ENCODE measurements at places on chromosomes 7 and 10.
A peak's percentile ranks its signal among the peaks of the same experiment; 100 is the strongest.

DNA sequence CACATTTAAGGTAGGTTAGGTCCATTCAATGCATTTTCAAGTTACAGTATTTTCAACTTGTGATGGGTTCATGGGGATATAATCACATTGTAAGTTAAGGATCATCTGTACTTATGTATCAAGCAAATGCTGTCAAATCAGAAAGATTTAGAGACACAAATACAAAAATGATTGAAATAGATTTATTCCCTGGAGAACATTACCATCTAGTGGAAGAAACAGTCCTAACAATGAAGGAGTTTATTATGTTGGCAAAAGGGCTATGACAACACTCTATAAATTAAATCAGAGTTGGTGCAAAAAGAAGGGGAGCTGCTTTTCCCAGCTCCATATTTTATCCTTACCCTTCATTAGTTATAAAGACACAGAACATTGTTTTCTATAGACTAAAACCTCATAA is 69.0 kb downstream of the PRSS58 start:
- DNase-seq: no peak

GRCh38 chr10:3482200-3482993 is 302.6 kb downstream of the KLF6 start:
- DNase-seq: no peak

DNA sequence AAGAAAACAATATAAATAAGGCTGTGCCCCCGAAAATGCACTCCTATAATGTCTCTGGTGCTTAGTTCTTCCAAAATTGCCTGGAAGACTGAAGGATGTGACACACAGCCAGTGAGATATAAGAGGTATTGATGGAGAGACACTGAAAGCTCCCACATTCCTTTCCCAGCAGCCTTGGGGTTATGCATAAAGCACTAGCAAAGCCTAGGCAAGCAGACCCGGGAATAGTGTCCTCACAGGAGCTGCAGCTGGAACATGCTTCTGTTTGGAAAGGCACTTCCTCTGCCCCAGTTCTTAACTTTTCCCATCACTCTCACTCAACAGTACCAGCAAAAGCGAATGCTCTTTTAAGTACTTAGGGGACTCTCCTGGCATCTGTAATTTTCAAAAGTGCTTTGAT is 178.0 kb downstream of the AMPH start:
- no peak for DNase-seq

- DNase-seq: no peak
These were observed 247.1 kb upstream of the GRB10 start for GRCh38 chr7:51029701-51030191.

GRCh38 chr7:96178581-96178980 is 143.3 kb downstream of the SLC25A13 start:
- no peak for DNase-seq

GRCh38 chr10:4059471-4060138 is 274.6 kb upstream of the KLF6 start:
- DNase-seq: no peak

GRCh38 chr10:43938810-43939209 is 290.1 kb upstream of the ZNF32 start:
- DNase-seq: no peak

DNA sequence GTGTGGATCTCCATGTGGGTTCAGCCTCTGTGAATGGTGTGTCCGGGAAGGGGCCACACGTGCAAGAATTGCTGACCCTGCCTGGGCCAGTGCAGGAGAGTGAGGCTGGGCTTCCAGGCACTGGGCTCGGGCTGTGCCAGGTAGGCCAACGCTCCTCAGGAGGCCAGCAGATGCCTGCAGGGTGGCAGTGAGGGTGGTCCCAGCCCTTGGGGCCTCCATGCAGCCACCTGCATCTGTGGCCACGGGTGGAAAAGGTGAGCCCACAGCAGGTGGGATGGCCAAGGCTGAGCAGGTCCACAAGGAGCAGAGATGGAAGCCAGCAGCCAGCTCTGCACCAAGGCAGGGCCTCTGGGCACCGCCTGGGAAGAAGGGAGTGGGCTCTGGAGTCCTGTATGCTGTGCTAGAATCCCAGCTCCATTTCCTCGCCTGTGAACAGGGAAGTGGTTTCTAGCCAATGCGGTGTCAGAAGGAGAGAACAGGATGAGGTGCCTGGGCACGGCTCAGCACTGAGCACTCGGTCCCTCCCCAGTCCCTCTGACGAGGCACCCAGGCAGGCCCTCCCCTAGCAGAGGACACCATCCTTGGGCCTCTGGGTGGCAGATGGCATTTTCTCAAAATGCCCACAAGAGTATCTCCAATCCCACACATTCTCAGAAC is 31.1 kb upstream of the RET start:
- no peak for DNase-seq

DNA sequence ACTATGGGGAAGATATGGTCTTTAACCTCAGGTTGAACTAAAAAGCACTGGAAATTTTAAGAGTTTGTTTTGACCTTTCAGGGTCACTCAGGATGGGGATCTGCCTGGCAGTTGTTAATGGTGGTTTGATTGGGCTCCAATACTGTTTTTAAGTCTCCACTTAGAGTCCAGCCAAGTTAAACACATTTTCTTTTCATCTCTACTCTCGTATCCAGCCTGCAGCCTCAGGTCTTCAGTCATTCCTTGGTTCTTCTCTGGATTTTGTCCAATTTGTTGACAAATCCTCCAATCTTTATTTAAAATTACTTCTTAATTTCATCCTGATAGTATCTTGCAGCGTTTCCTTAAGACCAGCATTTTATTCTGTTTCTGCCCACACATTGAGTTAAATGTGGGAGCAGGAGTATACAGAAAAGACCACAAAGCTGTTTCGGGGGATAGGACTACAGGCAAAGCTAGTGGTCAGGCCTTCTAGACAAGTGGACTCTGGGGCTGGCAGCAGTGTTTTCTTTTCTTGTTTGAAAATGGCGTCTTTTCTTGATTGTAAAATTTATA is 133.2 kb upstream of the INHBA start:
- DNase-seq: no peak

DNA sequence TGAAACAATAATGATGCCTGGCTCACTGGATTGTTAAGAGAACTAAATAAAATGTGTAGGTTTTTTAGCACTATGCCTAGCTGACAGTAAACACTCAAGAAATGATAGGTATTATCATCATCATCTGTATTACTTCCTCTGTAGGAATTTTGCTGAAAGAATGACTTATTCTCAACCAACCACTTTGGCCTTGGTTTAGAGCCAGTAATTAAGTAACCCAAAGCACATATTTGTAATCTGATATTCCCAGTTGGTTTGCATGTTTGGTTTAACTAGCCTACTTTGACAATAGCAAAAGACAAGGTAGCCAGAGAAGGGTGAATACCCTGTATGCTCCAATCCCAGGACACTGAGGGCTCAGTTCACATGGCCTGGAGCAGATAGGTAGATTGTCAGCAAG is 34.4 kb downstream of the BCAP29 start:
- DNase-seq: no peak

- no peak for DNase-seq
These were observed 692.6 kb downstream of the SUGCT start for GRCh38 chr7:40827222-40828085.

DNA sequence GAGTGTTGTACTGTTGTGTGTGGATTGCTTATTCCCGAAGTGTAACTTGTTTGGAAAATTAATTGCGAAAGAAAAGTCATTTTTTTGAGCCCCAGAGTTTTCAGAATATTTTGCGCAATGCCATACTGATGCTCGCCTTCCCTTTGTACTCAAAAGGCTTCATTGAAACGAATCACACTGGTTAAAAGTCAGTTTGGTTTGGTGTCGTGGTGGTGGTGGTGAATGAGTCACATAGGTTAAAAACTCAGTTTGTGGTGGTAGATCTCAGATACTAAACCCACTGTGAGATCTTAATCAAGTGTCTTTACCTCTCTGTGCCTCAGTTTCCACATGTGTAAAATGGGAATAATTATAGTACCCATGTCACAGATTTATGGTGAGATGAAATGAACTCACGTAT is 61.1 kb upstream of the IL6 start:
- DNase-seq: no peak

DNA sequence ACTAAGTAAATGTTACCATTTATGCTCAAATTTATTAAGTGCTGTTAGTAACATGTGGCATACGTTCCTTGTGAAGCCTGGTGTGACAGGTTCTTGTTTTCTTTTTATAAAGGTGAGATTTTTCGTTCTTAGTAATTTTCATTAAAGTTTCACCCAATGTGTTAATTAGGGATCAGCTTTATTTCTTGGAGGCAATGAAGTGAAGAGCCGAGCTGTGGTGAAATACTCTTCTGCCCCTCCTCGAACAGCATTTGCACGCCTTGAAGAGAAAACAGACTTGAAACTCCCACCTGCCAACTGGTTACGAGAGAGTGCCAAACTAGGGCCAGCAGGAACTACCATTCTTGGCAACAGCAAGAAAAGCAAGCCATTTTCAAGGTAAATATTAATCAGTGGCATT is 1.5 kb downstream of the EDRF1 start:
- DNase-seq: no peak

DNA sequence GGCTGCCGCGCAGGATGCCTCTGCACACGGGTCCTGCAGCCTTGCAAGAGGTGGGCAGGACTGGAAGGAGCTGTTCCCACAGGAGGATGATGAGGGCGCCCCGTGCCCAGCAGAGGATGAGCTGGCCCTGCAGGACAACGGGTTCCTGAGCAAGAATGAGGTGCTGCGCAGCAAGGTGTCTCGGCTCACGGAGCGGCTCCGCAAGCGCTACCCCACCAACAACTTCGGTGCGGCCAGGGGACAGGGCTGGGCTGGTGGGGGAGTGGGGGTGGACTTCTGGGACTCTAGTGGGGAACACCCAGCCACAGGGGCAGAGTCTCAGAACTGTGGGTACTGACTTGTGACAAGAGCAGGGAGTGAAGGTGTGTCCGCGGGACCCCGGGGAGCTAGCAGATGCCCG is 16.0 kb downstream of the ZFYVE27 start:
- DNase-seq: no peak

GRCh38 chr10:91925022-91925320 is 1.4 kb downstream of the BTAF1 start:
- no peak for DNase-seq

DNA sequence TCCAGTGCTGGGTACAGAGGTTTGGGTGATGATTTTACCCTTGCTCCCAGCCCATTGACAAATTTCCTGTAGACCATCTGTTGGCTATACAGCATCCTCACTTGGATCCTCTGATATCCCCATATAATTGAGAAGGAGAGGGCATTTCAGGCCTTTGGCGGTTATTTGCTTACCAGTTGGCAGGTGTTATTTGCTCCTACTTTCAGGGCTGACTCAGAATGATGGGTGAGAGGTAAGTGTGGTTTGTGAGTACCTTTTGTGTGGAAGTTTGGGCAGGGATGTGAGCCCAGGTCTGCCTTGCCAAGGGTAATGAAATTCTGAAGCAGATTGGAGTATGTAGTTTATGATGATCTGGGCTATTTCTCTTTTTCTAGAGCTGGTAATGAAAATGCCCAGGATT is 93.6 kb downstream of the LRMDA start:
- no peak for DNase-seq

DNA sequence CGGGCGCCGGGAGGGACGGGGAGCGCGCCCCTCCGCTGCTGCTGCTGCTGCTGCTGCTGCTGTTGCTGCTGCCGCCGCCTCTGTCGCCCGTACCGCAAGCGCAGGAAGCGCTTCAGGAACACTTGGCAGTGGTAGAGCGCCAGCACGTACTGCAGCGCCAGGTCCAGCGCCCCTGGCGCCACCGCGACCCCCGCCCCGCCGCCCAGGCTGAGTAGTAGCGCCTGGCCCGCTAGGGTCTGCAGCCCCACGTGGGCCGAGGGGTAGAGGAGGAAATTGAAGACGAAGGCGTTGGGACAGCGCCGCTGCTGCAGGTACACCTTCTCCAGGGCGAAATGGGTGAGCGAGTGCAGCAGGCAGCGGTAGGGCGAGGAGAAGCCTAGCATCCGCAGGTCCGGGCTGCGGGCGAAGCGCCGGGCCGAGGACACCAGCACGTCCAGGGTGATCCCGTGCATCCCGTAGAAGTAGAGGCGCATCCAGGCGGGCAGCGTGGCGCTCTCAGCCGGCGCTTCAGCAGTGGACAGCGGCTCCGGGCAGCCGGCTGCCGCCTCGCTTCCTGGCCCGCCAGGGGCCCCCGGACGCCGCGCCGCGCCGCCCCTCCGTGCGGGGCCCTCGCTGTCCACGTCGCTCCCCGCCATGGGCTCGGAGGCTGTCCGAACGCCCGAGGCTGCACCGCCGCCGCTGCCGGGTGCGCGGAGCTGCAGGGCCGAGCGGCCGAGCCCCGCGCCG is at the start of gene TMEM229A:
TSS of gene TMEM229A (minus strand) at position 699 of the 726 bp plus-strand sequence. CDS start at position 635, 64 bp downstream.
- peak; percentile 33 for DNase-seq

DNA sequence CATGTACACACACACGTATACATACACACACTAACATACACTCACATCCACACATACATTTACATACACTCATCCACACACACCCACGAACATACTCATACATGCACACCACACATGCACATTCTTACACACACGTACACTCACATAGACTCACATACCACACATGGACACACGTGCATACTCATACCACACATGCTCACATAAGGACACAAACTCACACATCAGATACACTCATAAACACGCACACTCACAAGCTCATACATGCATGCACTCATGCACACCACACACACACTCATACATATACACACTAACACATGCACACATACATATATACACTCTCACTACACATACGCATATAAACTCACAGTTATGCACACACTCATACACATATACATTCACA is 1.2 kb upstream of the CALN1 start:
- no peak for DNase-seq

DNA sequence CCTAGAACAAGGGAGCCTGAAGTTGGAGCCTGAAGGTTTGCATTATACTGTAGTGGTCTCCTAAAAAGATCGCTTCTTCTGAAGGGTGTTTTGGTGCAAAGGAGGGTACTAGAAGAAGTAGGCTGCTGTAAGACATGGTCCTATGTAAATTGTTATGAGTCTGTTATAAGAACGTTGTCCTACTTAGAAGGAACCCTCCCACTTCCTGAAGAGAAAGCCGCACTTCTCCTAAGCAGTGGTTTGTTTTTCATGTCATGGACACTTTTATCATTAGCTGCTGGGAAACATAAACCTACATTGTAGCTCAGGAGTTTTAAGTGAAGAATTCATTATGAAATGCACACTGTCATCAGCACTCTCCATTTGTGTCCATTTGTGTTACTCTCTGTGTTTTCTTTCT is 129.1 kb upstream of the ITGB1 start:
- DNase-seq: no peak

GRCh38 chr10:53664282-53665019 is 891.9 kb upstream of the MBL2 start:
- no peak for DNase-seq

- DNase-seq: no peak
These were observed 78.0 kb upstream of the SORCS3 start for GRCh38 chr10:104563051-104563450.

All from iPS DF 19.7 (cell line).